GM23338 (cell line): ENCODE measurements at places on chromosomes 7 and 10. TPM values are rescaled to one million over a fixed set of nuclear protein-coding genes. Genes with fewer than 3 reads are reported as not detected.

- DNase-seq = peak; percentile 69
Observed at GRCh38 chr10:100829933-100830727, 82.6 kb upstream of the SLF2 start.

- DNase-seq = peak; percentile 83
Observed at GRCh38 chr10:103053659-103054581, 135.8 kb downstream of the CNNM2 start.

GRCh38 chr10:77520995-77521394, 116.6 kb downstream of the KCNMA1 start:
- no peak for DNase-seq

- DNase-seq = no peak
Observed at GRCh38 chr10:26454891-26455290, 16.8 kb downstream of the APBB1IP start.

- peak; percentile 72 for DNase-seq
Observed at GRCh38 chr7:10022957-10023356, 950.7 kb upstream of the PHF14 start.

Gene VGF
- 3.3 and 4.4 TPM in 2 replicates for total RNA-seq

Gene OR2A1
- 0.10 TPM in 1 of 2 replicates, not detected in the other for total RNA-seq

Gene RELN
- total RNA-seq = 0.19 and 0.76 TPM in 2 replicates
